ENCODE measurements at places on chromosomes 7 and 10.

- no peak for DNase-seq
Measured at GRCh38 chr7:47300472-47301104, 281.3 kb downstream of the TNS3 start.

GRCh38 chr10:128078136-128078969 lies 47.9 kb downstream of the MKI67 start:
- DNase-seq, result peak; percentile 45

DNA sequence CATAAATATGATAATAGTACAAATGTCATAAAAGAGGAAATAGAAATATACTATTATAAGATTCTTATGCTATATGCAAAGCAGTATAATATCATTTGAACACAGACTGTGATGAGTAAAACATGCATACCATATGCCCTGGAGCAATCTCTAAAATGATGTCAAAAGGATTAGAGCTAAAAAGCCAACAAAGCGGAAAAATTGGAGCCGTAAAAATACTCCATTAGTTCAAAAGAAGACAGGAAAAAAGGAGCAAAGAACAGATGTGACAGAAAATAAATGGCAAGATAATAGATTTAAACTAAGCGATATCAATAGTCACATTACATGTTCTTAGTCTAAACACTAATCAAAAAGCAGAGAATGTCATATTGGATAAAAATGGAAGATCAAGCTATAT lies 191.0 kb upstream of the PLPP4 start:
- no peak for DNase-seq

GRCh38 chr7:116232920-116233319 lies 22.6 kb downstream of the TES start:
- no peak for DNase-seq

DNA sequence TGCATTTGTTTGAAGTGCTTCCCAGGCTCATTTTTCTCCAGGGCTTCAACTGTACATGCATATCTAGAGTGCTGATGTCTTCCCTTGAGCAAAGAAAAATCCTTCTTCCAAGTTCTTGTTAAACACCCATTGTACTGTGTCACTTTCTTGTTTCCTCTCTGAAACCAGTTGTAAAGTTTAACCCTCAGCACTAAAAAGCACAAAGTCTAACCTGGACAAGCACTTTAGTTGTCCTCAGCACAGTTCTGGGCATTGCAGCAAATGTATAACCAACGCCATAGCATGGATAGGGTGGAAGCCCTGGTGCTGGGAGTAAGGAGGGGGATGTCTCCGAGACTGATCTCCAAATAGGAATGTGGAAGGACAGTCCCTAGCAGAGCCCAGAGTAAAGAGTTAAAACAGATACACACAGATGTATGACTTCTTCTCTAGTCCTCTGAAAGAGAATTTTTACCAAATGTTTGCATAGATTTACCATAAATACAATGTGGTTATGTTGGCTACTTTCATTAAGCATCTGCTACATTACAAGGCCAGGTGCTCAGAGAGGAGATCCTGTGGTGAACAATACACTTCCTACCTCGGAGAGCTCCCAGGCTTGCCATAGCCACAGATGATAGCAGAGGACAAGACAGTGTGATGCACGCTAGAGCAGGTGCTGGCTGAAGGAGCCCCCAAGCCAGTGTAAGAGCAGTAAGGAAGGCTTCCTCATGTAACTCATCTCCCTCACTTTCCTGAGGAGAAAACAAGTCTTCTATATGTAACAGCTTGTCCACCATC lies 57.0 kb downstream of the DNAJC12 start:
- no peak for DNase-seq

DNA sequence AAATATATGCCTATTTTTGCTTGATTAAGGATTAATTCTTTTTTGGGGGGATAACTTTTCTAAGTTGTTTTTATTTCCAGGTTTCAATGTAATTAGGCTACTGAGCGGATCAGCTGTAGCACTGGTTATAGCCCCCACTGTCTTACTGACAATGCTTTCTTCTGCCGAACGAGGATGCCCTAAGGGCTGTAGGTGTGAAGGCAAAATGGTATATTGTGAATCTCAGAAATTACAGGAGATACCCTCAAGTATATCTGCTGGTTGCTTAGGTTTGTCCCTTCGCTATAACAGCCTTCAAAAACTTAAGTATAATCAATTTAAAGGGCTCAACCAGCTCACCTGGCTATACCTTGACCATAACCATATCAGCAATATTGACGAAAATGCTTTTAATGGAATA lies 1.0 kb downstream of the LRRTM3 start:
- no peak for DNase-seq

DNA sequence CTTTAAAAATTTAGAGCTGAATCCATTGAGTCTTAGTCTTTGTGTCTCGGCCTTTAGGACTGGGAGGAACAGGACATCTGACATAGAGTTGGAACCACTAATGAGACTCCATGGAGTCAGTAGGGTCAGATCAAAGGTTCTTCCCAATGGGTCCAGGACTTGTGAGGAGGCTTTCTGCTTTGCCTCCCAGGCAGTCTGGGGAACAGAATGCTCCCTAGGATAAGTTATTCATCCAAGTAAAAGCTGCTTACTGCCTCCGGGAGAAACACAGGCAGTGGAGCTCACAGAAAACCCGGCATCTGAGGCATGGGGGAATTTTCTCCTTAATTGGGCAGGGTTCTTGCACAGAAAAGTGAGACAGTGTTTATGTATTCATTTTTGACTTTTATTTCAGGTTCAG lies 216.4 kb downstream of the SEC23IP start:
- no peak for DNase-seq

DNA sequence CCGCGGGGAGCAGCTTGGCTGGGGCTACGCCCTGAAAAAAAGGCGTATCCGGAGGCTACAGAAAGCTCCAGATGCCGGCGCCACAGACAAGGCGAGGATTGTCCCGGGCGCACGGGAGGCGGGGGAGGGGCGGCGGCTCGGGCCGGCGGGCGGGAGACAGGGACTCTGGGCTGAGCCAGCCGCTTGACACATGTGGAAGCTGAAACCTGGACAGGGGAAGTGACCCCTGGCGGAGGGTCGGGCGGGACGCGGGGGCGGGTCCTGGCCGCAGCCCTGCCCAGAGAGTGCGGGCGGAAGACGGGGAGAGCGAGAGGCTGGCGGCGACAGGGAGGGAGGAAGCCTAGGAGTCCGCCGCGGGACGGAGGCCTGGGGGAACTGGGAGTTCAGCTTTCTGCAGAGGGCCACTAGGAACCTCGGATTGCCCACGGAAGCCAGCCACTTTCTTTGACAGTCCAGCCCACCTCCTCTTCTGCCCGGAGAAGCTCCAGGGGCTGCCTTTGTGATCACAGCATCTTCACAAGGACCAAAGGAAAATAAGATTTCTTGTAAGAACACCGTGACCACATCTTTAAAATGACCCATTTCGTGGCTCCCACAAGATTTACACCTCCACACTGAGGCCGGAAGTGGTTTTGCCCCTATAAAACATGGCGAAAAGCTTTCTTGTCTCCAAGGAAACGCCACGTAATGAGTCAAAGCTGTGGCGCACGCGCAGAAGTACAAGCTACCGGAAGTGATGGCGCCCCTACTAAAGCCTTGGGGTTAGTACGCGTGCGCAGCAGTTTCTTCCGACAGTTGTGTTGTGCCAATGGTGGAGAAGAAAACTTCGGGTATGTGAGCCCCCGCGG lies at the start of the genes PLOD3 and ZNHIT1:
Gene PLOD3 (minus strand): TSS at position 194 of the 848 bp plus-strand sequence. CDS start 307 bp downstream, outside the sequence.
Gene ZNHIT1 (plus strand): TSS at position 778 of the 848 bp plus-strand sequence. CDS start 31 bp downstream, at position 809.
- peak; percentile 98 for DNase-seq

DNA sequence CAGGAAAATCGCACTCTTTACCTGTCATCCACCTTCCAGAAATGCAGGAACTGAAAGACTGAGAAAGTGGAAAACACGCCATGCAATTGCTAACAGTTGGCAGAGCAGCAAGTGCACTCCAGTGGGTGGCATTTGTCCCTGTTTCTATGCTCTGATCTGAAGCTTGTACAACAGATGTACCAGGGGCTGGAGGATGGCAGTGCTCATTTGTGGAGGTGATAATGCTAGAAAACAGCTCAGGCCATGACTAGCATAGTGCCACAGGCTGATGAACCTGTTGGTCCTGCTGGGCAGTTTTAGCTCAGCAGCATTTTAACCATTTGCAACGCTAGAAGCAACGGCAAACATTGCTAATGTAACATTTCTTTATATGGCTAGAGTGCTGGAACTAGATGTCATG lies 199.9 kb upstream of the NRP1 start:
- no peak for DNase-seq

- no peak for DNase-seq
Measured at GRCh38 chr7:47192978-47193377, 388.9 kb downstream of the TNS3 start.

DNA sequence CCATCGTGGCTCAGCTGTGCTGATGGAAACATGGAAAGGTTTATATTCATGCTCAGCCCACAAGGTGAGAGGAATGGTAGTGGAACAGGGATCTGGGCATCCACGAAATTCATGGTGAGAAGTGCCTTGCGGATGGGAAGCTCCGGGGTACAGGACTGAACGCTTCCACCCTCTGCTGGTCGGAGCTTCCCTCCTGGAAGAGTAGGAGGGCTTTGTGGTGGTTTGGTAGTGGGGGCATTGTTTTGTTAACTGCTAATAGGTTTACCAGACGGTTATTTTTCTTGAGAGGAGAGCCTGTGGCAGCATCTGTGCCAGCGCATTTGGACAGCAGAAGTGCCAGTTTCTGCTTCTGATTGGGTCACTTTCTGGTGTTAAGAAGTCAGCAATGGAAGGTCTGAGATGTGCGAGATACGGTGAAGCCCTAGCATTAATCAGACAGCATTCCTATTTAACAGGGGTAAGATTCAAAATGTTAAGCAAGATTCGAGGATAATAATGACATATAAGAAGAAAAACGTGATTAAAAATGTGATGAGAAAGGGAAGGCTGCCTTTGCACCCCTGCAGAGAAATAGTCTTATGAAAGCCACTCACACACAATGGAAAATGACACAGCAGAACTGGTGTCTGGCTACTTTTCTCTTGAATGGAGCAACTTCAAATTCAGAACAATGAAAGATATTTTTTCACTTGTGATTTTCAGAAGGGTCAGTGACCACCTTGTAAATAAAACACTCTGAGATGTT lies 17.7 kb downstream of the ABCA13 start:
- no peak for DNase-seq

DNA sequence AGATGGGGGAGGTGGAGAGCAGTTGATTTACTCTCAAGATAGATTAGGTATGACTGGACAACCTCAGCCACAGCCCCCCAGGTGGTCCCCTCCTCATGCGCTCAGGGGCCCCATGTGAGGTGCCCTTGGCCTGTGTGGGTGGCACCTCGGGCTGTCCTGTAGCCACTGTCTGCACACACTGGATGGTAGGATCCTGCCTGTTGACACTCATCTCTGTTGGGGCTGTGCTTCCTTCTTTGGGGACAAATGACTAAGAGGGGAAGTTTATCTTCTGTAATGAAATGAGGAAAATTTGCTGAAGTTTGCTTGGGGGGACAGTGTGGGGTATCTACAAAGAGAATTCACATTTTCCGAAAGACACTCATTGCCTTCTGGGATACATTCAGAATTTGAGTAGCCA lies 53.6 kb upstream of the ANTXRL start:
- no peak for DNase-seq

DNA sequence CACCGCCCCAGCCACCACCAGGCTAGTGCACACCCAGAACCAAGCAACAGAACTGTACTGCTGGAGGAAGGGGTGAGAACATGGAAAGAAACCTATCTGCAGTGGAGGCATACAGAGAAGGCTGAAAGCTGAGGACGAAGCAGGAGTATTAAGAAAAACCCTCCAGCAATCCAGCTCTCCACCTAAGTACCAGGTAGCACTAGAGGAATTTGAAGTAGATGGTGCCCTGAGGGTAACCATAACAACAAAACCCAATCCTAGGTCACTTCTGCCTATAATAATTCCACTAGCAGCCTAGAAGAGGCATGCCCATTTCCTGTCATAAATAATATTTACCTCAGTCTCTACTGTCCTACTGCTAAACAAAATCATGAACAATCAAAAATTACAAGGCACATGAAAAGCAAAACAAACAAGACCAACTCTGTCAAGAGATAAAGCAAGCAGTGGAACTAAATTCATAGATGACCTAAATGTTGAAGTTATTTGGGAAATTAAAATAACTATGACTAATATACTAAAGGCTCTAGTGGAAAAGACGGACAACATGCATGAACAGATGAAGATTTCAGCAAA lies 51.1 kb downstream of the HYCC1 start:
- no peak for DNase-seq

DNA sequence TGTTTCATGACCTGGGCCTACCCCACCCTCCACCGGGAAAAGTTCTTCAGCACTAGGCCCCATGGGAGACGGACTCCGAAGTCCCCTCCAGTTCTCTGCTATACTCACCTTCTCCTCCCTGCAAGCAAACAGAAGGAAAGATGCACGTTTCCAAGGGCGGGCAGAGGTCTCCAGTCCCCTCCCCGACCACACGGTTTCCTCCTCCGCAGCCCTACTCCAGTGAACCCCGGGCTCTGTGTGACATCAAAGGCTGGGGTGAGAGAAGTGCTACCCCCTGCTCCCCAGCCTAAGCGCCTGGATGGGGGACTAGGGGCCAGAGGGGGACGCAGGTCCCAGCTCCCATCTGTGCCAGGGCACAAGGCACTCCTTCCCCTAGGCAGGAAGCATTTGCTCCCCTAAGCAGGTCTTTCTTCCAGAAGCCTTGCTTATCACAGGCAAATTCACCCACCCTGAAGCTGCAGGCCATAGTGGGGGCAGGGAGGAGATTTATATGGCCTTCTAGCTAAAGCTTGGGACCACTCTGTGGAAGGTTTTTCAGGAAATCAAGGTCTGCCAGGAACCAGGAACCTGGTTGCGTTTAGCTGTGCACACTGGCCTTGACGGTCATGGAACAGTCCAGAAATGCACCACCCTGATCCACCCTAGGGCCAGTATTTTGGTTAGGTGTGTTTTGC lies 52.8 kb downstream of the ASB13 start:
- no peak for DNase-seq

DNA sequence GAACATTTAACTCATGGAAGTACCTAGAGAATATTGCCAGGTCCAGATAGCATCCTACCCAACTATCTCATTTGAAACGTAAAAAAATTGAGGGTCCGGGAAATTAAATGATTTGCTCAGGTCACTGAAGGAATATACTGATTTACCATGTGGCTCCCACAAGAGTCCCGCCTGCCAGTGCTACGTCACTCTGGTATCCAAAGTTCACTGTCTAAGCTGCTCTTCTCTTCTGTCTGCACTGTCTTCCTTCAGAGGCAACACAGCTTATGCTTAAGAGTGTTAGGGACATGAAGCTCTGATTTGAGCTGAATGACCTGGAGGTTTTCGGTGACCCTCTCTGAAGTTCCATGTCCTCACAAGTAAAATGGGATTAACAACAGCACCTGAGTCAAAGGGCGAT lies 114.6 kb downstream of the PDE1C start:
- no peak for DNase-seq

Data from EL (cell line).